A549 treated with CORT108297 at 1 μM for 4 hours (cell line): ENCODE measurements at places on chromosomes 3 and 15. TPM values are rescaled to one million over a fixed set of nuclear protein-coding genes. Genes with fewer than 3 reads are reported as not detected.

Gene GABRR3
- not detected in 5 replicates for total RNA-seq

Gene SMCO1
- 0.03 TPM in 1 of 5 replicates, not detected in the others for total RNA-seq

Gene ARHGEF26
- total RNA-seq = 5.6 to 6.7 TPM (median 6.1 TPM) in 5 replicates

Gene CCDC33
- 4.0 to 8.0 TPM (median 7.2 TPM) in 5 replicates for total RNA-seq

Gene FOXB1
- total RNA-seq = not detected in 5 replicates

Gene GABRA5
- total RNA-seq = 83.6 to 131 TPM (median 112 TPM) in 5 replicates

Gene TMC3
- not detected in 5 replicates for total RNA-seq

Gene LYZL4
- not detected in 5 replicates for total RNA-seq

Gene ASB14
- not detected in 5 replicates for total RNA-seq

Gene LMAN1L
- total RNA-seq = 0.03 to 0.08 TPM (median 0.08 TPM) in 3 of 5 replicates, not detected in the others

Gene TMEM212
- total RNA-seq = not detected in 5 replicates

Gene MUSTN1
- 0.19 to 0.28 TPM (median 0.21 TPM) in 3 of 5 replicates, not detected in the others for total RNA-seq

Gene CCDC191
- total RNA-seq = 1.7 to 2.5 TPM (median 2.0 TPM) in 5 replicates

Gene GOLGA8G
- total RNA-seq = not detected in 5 replicates

Gene CKMT1A
- total RNA-seq = 2.5 to 4.1 TPM (median 2.7 TPM) in 5 replicates

Gene CD86
- not detected in 5 replicates for total RNA-seq

Gene ST3GAL6
- total RNA-seq = 0.64 to 1.4 TPM (median 0.87 TPM) in 5 replicates

Gene EXD1
- total RNA-seq = not detected in 5 replicates

Gene MAN2C1
- 55.4 to 101 TPM (median 86.6 TPM) in 5 replicates for total RNA-seq

Gene ANKRD63
- total RNA-seq = 0.15 to 0.54 TPM (median 0.29 TPM) in 5 replicates

Gene GOLGA8O
- total RNA-seq = 0.27 to 0.52 TPM (median 0.40 TPM) in 5 replicates

Gene ZNF502
- total RNA-seq = 1.2 to 2.2 TPM (median 1.5 TPM) in 5 replicates

Gene ZNF501
- total RNA-seq = not detected in 5 replicates

Gene KNG1
- 0.07 TPM in 1 of 5 replicates, not detected in the others for total RNA-seq

Gene OR5K4
- total RNA-seq = not detected in 5 replicates

Gene GPR15
- total RNA-seq = not detected in 5 replicates
